ENCODE measurements at places on chromosomes 7 and 10.
A peak's percentile ranks its signal among the peaks of the same experiment; 100 is the strongest.

DNA sequence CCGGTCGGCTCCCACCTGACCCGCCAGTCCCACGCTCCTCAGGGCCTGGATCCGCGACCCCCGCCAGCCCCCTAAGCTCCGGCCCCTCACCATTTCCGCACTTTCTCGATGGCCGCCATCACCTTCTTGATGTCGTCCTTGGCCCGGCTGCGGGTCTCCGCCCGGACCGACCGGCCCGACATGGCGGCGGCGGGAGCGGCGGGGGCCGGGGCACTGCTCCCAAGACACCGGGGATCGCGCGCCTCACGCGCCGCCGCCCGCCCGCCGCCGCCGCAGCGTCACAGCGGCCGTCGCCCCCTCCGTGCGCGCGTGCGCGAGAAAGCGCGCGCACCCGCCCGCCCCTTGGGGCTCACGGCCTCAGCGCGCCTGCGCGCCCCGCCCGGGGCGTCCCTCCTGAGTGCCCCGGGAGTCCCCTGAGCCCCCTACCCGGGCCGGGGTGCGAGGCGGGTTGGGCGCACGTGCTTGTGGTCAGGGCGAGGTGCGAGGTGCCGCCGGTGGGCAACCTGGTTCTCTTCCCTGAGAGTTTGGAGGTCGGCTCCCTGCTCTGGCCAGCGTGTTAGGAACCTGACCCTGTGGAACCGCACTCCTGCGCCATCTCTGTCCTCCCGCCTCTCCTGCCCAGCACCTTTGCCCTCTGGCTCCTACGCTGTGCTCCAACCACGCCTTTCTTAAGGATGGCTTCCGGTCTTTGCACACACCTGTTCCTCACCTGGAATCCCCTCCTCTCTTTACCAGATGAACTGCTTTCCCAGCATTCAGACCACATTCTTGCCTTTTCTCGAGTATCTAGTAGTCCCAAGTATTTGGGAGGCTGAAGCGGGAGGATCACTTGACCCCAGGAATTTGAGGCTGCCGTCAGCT is at the start of gene BCL7B:
BCL7B (minus strand) TSS at position 294 of the 861 bp plus-strand sequence; CDS start at position 182, 112 bp downstream.
- no peak for DNase-seq

- no peak for DNase-seq
These were observed 19.1 kb upstream of the EXOC6 start for GRCh38 chr10:92829042-92829785.

GRCh38 chr10:90096196-90096595 is 394.8 kb downstream of the KIF20B start:
- no peak for DNase-seq

GRCh38 chr10:115979576-115979975 is 293.4 kb downstream of the GFRA1 start:
- DNase-seq, result no peak

- DNase-seq, result peak; percentile 22
These were observed 3.3 kb downstream of the LFNG start for GRCh38 chr7:2522780-2523433.

GRCh38 chr7:78226059-78226719 is 427.6 kb downstream of the PHTF2 start:
- DNase-seq, result no peak

- no peak for DNase-seq
These were observed at the start of gene LAMB1 for GRCh38 chr7:108002726-108003598. Gene LAMB1, minus strand, starts transcription at chr7:108003161. Its CDS starts 276 bp downstream, at chr7:108002885.

DNA sequence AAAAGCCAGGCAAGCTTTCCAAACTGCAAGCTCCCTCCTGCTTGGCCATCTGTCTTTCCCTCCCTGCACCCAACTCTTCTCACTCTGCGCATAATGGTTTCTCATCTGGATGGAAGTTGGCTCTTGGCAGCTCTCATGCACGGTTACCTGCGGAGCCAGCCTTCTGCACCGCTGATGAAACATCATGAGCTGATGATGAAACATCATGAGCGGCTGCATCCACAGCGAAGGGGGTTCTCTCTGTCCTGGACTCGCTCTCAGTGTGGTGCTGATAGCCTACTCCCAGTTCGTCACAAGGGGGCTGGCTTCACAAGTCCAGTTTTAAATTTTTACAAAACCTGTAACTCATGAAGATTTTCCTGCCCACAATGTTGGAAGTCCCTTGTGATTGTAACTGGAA is 457.5 kb downstream of the ACTR3B start:
- DNase-seq, result no peak

GRCh38 chr7:37570145-37570544 is 113.4 kb upstream of the GPR141 start:
- DNase-seq, result no peak

DNA sequence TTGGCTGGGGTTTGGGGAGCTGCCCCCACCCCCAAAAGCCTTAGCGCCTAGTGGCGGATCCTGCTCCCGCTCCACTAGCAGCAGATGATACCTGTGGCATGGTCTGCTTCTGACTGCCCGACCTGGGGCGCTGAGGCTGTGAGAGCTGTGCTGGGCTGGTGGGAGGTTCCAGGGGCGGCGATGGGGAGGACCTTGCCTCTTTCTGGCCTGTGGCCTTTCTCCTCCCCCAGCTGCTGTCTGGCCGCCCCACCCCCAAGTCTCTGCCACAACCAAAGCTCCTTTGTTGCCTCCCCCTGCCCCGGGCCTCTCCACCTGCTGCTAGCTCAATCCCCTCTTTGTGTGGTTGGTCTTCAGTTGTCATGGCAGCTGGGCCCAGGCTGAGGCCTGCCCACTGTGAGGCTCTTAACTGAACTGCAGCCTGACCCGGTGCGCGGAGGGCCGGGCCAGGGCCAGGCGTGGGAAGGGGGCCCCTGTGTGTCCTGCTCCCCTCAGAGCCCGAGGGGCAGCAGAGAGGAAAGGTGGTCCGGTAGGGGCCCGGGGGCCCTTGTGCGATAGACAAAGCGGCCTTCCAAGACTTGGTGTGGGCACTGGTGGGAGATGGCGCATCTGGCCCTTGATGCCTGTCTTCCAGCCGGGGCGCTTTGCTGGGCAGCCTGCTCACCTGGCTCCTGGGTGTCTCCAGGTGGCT is 4.7 kb downstream of the ZNF775 start:
- DNase-seq, result no peak

- no peak for DNase-seq
These were observed 531.2 kb upstream of the GHITM start for GRCh38 chr10:83607959-83608745.

GRCh38 chr10:75540357-75540966 is 109.0 kb downstream of the LRMDA start:
- no peak for DNase-seq

GRCh38 chr10:128066870-128067382 is 59.3 kb downstream of the MKI67 start:
- no peak for DNase-seq

- DNase-seq, result no peak
These were observed 51.9 kb downstream of the SLC29A4 start for GRCh38 chr7:5334671-5335070.

GRCh38 chr10:74922921-74923320 is 96.5 kb downstream of the KAT6B start:
- no peak for DNase-seq

DNA sequence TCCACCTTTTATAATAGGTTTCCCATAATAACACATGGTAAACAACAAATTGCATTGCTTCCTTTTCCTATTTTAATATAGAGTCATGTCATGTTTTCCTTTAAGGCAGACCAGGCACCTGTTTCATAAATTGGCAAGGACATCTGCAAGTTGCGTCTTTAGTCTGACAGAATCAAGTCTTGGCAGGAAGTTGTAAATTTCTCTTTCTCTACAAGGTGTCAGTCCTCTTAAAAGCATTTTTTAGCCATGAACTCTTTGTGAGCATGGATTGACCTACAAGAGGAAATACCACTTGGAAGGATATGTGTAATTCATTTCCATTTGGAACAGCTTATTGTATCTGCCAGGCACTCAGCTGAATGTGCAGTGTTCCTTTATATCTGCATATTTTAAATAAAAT is 176.8 kb downstream of the PRKG1 start:
- DNase-seq, result no peak

DNA sequence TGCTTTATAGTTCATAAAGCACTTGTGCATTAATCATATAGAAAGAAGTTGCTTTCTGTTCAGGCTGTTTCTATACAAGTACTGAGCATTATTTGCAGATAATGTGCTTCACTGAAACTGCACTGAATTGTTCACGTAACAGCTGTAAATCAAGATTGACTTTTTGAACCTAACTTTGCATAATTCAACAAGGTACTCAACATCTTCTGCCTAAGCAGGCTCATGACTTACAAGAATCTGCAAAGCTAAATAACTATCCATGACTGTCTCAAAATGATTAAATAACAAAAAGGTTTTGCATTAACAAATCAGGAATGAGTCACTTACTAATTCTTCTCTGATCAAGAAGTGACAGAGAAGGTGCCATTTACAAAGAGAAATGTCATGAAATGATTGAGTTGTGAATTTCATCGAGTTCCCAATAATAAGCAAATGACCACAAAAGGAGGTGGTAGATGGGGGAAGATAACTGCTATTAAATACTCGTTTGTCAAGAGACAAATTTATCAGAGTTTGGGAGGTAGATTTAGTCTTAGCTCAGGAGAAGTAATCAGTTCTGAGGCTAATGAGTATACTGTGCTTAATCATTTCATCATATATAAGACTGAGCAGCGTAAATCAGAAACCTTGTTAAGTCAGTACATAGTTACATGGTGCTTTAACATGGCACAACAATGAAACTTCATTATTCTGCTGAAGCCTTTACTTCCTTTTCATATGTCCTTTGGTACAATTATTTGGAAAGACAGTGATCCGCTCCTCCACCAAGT is 161.3 kb upstream of the LRRN3 start:
- no peak for DNase-seq

DNA sequence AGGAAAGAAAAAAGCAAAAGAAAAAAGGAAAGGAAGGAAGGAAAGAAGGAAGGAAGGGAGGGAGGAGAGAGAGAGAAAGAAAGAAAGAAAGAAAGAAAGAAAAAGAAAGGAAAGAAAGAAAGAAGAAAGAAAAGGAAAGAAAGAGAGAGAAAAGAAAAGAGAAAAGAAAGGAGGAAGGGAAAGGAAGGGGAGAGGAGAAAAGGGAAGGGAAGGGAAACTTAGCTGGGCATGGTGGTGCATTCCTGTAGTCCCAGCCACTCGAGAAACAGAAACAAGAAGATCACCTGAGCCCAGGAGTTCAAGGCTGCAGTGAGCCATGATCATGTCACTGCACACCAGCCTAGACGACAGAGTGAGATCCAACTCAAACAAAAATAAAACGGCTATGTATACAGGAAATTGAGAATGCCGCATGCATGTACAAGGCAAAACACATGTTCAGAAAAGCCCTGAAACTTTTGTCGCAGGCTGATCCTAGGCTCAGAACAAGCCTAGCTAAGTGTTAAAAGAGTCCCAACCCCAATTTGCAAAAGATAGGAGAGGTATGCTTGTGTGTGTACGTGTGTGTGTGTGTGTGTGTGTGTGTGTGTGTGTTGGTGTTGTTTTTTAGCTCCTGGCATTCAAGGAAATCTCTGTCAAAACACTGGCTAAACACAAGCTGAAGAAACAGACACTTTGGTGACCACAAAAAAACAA is 6.6 kb upstream of the NPC1L1 start:
- no peak for DNase-seq

DNA sequence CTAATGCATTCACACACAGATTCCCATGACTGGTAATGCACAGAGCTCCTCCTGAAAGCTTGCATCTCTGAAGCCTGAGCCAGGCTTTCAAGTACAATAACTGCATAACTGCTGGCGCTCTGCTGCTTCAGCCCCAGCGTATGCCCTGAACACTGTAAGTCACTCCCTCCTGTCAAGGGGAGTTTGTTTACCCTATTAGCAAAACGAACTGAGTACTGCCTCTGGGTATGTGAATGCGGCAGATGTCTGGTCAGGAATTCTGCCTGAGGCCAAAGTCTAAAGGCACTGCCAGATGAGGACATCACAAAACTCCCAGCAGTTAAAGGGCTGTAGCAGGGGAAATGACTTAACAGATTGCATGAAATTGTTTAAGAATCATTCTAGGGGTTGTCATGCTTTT is 97.7 kb downstream of the NRCAM start:
- peak; percentile 85 for DNase-seq

GRCh38 chr10:10830293-10830986 is 187.2 kb upstream of the CELF2 start:
- peak; percentile 60 for DNase-seq

- DNase-seq, result no peak
These were observed 630.0 kb downstream of the NRG3 start for GRCh38 chr10:82505009-82505408.
